ENCODE measurements at places on chromosomes 11 and 22.

GRCh38 chr11:45171550-45171949 lies 25.1 kb downstream of the PRDM11 start:
- no peak for DNase-seq

DNA sequence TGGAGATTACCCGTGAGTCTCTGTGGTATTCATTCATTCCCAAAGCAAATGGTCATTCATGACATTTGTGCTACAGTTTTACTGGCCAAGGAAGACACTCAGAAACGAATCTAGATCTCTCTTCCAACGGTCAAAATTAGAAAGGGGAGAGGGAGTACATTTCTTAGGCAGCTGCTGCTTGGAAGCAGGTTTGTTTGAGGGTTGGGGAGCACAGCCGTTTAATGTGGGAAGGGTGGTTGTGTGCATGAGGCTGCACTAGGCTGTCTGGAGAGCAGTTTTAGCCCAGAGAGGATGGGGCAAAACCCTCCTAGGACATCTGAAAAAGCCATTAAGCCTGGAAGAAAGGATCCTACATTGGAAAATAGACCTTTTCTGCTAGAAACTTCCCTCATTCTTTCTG lies 29.7 kb upstream of the TIMP3 start:
- no peak for DNase-seq

DNA sequence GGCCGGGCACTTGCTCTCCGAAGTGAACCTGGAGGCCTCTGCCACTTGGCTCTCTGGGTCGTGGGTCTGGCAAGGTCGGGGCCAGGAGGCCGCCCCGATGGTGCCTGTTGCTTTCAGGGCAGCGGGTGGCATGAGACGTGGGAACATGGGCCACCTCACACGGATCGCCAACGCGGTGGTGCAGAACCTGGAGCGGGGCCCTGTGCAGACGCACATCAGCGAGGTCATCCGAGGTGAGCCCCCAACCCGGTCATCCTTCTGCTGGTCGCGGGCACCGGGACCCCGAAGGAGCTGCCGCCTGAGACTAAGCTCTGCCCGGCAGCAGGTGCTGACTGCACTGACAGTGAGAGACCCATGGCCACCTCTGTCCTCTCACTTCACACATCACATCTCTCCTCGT lies 40.0 kb downstream of the SBF1 start:
- no peak for DNase-seq

DNA sequence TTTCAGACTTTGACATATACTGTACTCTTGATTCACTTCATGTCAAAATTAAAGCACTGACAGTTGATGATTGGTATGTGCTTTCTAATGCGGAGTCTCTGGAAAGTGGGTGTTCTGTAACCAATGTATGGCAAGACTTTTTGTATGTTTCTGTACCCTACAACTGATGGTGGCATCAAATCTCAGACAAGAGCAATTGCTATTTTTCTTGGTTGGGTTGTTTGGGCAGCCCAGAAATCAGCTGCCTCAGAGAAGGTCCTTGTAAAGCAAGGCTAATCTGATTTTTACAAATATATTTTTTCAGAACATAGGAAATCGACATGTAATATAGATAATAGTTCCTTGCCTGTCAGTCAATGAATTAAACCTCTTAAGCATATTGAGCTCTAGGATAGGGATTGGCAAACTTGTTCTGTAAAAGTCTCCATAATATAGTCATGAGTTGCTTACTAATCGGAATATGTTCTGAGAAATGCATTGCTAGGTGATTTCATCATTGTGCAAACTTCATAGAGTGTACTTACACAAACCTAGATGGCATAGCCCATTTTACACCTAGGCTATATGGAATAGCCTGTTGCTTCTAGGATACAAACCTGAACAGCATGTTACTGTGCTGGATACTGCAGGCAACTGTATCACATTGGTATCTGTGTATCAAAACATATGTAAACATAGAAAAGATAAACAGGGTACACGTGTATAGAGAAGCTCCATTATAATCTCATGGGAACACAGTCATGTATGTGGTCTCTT lies 10.2 kb upstream of the OOSP4A start:
- DNase-seq: no peak

GRCh38 chr22:50184902-50185374 lies 775 bp upstream of the TRABD start:
- DNase-seq: no peak

Measured in activated T-cell treated with anti-CD3 and anti-CD28 coated beads for 4 hours (primary cell).